ENCODE measurements at places on chromosomes 16 and 17. TPM values are rescaled to one million over a fixed set of nuclear protein-coding genes. Genes with fewer than 3 reads are reported as not detected.

Gene ALOXE3
- total RNA-seq: not detected

Gene MT3
- not detected for total RNA-seq

Gene ANKRD40CL
- total RNA-seq: not detected

Gene NPIPA5
- 5.4 TPM for total RNA-seq

Gene CKLF
- total RNA-seq: 23.4 TPM

Gene GNGT2
- 3.1 TPM for total RNA-seq

Gene SPNS1
- total RNA-seq: 21.9 TPM

Gene TBKBP1
- 8.8 TPM for total RNA-seq

Gene GPR142
- not detected for total RNA-seq

Gene CNTNAP1
- total RNA-seq: 19.6 TPM

Gene SAMD14
- total RNA-seq: 9.7 TPM

Gene CRISPLD2
- 390 TPM for total RNA-seq

Data from thoracic aorta (tissue), 2 donors.